ENCODE measurements at places on chromosomes 7 and 10. TPM values are rescaled to one million over a fixed set of nuclear protein-coding genes. Genes with fewer than 3 reads are reported as not detected.

SFRP5 gene
- not detected for total RNA-seq

GRCh38 chr7:66138994-66139752 lies 24.5 kb downstream of the CRCP start:
- DNase-seq, result no peak

ADCK2 gene
- total RNA-seq, result 27.1 TPM

ST8SIA6 gene
- not detected for total RNA-seq

Measured in Karpas-422 (cell line).